ENCODE measurements at places on chromosomes 1 and 21. TPM values are rescaled to one million over a fixed set of nuclear protein-coding genes. Genes with fewer than 3 reads are reported as not detected.

DNA sequence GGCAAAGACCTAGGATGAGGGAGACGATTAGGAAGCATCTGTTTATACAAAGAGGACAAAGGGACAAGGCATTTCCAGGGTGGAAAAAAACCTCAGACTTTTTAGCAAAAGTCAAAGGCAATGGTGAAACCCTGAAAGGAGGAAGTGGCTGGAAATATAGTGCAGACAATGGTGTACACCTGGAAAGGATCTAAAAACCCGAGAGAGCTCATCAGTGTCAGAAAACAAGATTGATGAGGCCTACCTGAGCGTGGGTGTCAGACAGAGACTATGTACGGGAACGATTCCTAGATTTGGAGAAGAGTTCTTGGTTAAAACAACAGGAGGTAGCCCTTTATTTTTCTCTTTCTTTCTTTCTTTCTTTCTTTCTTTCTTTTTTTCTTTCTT, 68.8 kb upstream of the HUNK start:
- DNase-seq = no peak

GRCh38 chr1:24341260-24341659, 22.1 kb downstream of the GRHL3 start:
- DNase-seq = no peak

DNA sequence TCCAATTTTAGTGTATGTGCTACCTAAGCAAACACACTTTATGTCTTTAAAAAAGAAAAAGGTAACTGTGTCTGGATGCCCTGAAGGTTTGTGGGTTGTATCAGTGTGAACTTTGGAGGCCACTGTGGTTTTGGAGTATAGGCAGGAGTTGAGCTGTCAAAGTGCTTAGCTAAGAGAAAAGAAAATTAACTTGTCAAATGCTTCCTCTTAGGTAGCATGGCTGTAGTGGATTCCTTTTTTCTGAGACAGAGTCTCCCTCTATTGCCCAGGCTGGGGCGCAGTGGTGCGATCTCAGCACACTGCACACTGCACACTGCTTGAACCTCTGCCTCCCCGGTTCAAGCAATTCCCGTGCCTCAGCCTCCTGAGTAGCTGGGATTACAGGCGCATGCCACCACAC, 11.2 kb upstream of the SLC41A1 start:
- no peak for DNase-seq

DNA sequence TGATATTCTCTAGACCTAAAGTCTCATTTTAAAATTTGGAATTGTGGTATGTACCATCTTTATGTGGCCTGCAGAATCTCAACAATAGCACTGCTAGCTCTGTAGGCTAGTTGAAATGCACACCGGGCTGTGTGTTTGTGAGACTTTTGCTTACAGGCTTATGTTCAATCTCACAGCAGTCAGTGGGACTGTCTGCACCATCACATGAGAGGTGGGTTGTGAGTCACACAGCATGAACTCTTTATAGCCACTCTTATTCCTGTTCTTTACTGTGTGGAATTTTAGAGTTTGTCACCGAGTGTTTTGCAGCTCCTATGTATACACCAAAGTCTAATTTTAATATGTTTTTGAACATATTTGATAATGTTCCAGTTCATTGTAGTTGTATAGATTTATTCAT, 74.6 kb downstream of the RASAL2 start:
- no peak for DNase-seq

DNA sequence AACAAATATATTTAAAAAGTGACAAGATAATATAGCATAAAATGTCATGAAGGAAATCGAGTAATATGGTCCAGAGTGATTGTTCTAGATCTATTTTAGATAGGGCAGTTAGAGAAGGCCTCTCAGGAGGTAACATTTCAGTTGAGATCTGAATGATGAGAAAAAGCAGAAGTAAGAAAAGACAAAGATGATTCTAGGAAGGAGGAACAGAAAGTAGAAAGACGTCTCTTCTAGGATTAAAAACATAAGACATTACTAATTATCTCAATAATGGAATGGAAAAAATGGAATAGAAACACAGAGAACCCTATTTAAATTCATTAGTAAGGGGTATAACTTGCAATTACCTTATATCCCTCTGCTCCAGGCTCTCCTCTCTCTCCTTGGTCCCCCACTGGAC, 130.0 kb upstream of the ZNHIT6 start:
- DNase-seq = no peak

DNA sequence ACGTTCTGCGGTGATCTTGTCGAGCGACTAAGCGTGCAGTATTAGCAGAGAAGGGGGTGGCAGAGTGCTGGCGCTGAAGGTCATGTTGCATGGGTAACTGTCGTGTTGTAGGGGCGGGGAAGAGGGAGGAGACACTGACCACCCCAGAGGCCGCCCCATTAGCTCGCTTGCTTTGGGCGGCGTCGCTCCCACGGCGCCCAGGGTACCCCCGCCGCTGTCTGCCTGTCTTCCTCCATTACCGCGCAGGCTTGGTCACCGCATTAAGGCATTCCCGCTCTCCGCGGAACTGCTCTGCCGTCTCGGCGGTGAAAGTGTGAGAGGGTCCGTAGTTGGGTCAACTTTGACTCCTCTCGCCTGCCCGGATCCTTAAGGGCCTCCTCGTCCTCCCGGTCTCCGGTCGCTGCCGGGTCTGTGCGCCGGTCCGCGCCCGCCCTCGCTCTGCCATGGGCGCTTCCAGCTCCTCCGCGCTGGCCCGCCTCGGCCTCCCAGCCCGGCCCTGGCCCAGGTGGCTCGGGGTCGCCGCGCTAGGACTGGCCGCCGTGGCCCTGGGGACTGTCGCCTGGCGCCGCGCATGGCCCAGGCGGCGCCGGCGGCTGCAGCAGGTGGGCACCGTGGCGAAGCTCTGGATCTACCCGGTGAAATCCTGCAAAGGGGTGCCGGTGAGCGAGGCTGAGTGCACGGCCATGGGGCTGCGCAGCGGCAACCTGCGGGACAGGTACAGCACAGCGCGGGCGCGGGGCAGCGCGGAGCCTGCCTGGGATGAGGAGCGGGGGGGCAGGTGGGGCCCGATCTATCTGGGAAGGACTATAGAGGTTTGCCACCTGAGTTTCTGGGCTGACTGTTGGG, at the start of gene MTARC2:
MTARC2 (plus strand) TSS at position 234 of the 846 bp plus-strand sequence; CDS start at position 444, 210 bp downstream.
- peak; percentile 92 for DNase-seq

GRCh38 chr1:106746448-106747085, 309.9 kb upstream of the PRMT6 start:
- no peak for DNase-seq

- no peak for DNase-seq
These were observed 1.7 kb downstream of the ID3 start for GRCh38 chr1:23557471-23558124.

GRCh38 chr1:152034654-152035538, 1.9 kb downstream of the S100A11 start:
- DNase-seq = no peak

DNA sequence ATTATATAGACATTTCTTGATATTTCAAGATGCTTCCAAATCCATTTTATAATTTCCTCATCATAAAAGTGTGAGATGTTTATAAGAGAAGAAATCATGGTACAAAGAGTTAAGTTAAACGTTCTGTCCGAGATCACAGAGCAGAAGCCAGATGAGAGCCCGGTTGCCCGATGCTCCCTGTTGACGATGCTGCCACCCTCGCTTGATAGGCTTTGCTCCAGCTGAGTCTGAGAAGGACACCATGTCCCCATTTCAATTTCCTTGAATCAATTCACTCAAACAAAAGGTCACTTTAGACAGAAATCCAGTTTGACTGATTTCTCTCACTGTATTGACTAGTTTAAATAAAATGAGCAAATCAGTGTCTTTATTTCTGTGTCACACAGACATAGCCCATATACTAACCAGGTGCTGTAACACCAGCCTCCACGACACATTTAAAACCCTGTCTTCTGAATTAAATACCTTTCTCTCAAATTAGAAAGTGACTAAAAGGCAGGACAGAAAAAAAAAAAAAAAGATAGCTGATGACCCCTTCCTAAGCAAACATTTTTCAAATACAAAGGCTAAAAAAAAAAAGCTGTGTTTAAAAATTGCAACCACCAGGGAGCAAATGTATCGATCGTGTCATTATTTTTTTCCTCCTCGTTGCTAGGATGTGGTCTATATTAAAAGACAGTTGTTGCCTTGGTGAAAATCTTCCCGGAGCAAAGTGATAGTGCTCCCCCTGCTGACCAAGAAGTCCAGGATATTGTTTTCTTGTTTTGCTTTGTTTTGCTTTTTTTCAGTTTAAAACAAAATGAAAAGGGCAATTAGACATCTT, 35.2 kb downstream of the DNASE2B start:
- DNase-seq = no peak

DNA sequence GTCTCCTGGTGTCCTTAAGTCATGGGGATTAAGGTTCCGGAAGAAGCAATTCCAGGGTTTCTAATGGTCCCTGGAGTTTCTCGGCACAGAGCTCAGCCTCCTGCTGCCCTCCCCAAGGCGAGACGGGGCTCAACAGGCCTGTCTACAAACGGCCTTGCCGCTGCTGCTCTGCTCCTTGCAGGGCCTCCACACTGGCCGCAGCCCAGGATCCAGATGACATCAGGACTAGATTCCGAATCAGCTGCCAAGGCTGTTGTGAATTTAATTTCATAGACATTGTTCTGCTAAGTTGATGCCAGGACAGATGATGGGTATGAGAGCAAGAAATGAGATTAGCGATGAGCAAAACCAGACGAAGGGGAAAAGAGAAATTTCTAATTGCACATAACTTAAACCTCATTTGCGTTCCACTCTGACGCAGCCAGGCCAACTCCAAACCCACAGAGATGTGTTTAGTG, 103.6 kb upstream of the BACE2 start:
- peak; percentile 41 for DNase-seq

- no peak for DNase-seq
These were observed 34.0 kb downstream of the C1orf198 start for GRCh38 chr1:230834292-230834691.

GRCh38 chr1:185449378-185450059, 132.5 kb upstream of the IVNS1ABP start:
- DNase-seq = no peak

- DNase-seq = peak; percentile 77
These were observed 229.2 kb upstream of the CAMK1G start for GRCh38 chr1:209354111-209354839.

- no peak for DNase-seq
These were observed 13.4 kb upstream of the UAP1 start for GRCh38 chr1:162548170-162548569.

DNA sequence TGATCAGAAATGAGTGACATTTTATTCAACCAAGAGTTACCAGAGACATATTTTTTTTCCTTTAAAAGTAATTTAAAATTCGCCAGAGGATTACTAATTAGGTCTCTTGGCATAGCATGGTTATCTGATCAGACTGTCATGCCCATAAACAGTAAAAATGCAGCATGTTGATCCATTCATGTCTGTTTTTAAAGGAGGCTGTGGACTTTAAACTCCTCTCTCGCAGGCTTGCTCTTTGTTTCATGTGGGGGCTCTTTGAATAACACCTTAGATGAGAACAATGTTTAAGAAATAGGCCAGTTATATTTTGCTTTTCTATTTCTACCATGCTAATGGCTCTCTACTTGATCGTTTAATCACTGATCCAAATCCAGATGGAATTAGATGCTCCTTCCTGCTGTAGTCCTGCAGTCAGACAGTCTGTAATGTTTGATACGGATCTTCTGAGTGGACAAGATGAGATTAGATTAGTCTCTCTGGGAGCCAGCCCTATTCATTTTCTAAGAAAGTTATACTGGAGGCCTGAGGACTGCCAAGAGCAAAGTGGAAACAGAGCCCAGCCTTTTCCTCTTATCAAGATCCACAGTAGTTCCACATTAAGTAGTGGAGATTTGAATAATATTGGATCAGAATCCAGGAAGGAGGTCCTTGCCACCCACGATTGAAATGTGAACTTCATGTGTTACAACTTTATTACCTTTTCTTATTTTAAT, 197.4 kb downstream of the HS2ST1 start:
- DNase-seq = no peak

The PRCC gene
- 44.5 TPM for total RNA-seq

The TTC3 gene
- 62.1 TPM for total RNA-seq

The IQGAP3 gene
- total RNA-seq = 0.16 TPM

The UMODL1 gene
- total RNA-seq = not detected

The AADACL3 gene
- total RNA-seq = not detected

The WNT9A gene
- 6.5 TPM for total RNA-seq

The DMRTA2 gene
- 0.08 TPM for total RNA-seq

The TDRD10 gene
- total RNA-seq = 5.0 TPM

The NTMT2 gene
- total RNA-seq = 2.0 TPM

Measured in cardiac septum (tissue), 1 donor.